Endodermal cell (in vitro differentiated cells): ENCODE measurements at places on chromosomes 2 and 18. TPM values are rescaled to one million over a fixed set of nuclear protein-coding genes. Genes with fewer than 3 reads are reported as not detected.

Gene AFF3
- 0.42 to 0.62 TPM (median 0.57 TPM) in 3 replicates for total RNA-seq

Gene CYP26B1
- total RNA-seq: 0.09 TPM in 1 of 2 replicates, not detected in the other

DNA sequence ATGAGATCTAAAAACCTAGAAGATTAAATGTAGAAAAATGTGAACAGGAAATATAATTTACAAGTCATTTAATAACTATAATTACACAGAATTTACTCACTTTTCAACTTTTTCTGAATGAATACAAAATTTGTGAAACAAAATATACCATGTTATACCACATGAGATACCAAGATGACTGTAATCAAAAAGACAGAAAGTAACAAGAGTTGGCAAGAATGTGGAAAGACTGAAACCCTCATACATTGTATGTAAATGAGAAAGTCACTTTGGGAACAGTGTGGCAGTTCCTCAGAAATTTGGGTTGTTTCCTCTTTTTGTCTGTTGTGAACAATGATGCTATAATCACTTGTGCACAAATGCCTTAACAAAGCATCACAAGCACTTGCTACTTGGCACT lies 145.4 kb upstream of the ZNF804A start:
- DNase-seq: no peak

- no peak for DNase-seq
Observed at GRCh38 chr2:102424754-102425153, 1.8 kb downstream of the IL18RAP start.

DNA sequence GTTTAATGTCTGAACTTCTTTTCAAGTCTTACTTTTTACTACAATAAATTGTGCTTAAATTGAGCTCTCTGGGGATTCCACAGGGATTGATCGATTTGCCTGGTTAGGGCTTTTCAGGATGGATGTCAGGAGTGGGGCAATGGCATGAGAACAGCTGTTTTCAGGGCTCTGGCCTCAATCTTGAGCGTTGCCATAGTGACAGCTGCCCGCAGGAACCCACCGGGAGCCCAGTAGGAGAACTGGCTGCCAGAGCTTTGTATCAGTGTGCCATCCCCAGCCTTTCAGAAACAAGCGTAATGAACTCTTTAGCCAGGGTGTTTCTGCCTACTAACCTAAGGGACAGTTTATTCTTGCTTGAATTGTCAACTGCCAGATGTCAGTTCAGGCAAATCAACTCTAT lies 93.5 kb downstream of the GALNT3 start:
- peak; percentile 62 for DNase-seq

GRCh38 chr2:241862775-241863535 lies 4.3 kb upstream of the PDCD1 start:
- no peak for DNase-seq

GRCh38 chr2:217261452-217261851 lies 401.6 kb upstream of the TNP1 start:
- DNase-seq: no peak

- peak; percentile 27 for DNase-seq
Observed at GRCh38 chr2:71891155-71891554, 256.5 kb downstream of the CYP26B1 start.
